Astrocyte of the cerebellum (primary cell): ENCODE measurements at places on chromosomes 5 and 9.

DNA sequence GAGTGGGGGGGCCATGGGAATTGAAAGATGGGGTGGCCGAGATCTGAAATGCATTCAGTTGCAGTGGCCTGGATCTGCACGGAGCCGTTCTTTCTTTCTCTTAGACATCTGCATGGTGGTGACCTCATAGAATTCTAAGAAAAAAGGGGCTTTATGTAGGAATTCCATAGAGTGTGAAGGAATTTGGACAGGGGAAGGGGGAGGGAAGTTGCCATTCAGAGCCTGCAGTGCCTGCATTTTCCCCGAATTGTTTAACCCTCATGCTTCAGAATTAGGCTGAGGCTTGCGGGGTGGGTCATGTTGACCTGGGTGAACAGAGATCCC lies 4.9 kb downstream of the NEK6 start:
- no peak for DNase-seq

- DNase-seq: no peak
These were observed 16.3 kb downstream of the FBXW11 start for GRCh38 chr5:171989946-171990712.

- DNase-seq: no peak
These were observed 302.4 kb upstream of the KLF4 start for GRCh38 chr9:107792006-107792405.

DNA sequence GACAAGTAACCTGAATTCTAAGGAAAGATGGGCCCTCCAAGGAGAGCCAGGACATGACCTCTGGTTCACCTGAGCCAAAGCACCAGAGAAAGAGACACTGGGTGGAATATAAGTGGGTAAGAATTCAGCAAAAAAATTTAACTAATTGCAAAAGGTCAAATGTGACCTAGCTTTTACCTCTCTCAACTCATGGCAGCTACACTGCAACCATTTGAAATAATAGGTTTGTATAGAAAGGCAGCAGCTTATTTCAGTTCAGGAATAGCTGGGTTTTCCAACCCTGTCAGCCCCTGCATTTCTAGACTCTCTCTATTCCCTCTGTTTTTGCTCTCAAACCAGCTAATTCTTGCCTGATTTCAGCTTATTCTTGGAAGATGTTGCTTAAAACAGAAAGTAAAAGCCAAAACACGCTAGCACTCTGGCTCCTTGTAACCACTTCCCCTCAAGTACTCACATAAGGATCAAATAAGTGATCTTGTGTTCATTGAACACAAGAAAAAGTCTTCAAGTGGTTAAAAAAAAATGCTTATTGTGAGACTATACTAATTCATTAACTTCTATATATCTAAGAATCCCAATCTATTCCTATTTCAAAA lies 101.1 kb upstream of the NR4A3 start:
- no peak for DNase-seq

- DNase-seq: no peak
These were observed 1062.3 kb upstream of the CDH10 start for GRCh38 chr5:25707093-25707492.

- peak; percentile 71 for DNase-seq
These were observed 403.3 kb downstream of the PLK2 start for GRCh38 chr5:58056546-58056945.

GRCh38 chr9:6433410-6433809 lies 20.4 kb downstream of the UHRF2 start:
- DNase-seq: no peak

- DNase-seq: no peak
These were observed 39.7 kb downstream of the PLPP7 start for GRCh38 chr9:131329241-131329641.

GRCh38 chr9:128091144-128091543 lies 23.1 kb downstream of the SLC25A25 start:
- DNase-seq: peak; percentile 86

DNA sequence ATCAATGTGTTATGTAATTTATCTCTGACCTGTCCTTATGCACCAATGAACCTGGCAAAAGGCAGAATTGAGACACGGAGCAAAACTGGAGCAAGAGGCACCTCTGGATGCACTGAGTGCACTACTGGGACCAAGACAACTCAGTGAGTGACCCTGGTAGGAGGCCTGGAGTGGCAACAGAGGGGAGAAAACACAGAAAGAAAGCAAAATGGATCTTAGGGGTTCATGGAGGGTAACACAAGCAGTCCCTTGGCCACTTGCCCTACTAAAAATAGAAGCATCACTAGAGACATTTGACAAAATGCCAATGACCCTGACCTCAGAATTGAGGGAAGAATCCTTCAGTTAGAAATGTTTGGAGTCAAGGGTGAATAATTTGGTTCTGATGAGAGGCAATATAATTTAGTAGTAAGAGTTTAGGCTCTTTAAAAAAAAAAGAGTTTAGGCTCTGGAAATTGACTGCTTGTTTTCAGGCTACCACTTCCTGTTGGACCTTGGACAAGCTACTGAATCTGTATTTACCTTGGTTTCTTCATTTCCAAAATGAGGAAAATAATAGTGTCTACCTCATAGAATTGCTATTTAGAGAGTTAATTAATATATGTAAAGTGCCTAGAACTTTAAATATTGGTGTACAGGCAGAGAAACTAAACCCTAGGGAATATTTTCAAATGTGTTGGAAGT lies 234.9 kb upstream of the TARS1 start:
- DNase-seq: no peak

DNA sequence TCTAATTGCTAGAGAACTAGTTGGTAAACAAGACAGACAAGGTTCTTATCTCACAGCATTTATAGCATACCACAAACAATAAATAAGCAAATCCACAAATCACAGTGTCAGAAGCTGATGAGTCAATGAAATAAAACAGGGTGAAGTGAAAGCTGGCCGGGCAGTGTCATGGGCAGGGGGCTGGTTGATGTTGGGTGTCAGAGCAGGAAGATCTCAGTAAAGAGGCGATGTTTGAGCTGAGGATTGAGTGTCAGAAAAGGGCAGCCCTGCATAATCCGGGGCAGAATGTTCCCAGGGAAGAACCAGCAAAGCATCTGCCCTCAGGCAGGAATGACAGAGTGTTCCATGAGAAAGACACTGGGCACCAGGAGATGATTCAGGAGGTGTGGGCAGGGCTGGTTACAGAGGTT lies 183.4 kb downstream of the GOLPH3 start:
- DNase-seq: no peak

DNA sequence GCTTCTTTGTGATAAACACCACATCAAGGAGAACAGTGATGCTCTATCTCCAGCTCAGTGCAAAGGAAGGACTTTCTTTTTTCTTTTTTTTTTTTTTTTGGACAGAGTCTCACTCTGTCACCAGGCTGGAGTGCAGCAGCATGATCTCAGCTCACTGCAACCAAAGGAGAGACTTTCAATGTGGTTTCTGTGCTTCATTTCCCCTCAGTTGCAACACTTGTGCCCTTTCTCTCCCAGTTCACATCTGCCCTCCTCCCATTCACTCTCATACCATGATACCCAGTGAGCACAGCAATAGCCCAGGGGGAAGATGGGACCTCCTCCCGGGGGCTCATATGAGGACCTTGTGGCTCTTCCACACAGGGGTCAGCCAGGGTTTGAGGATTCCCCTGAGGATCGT lies 110.0 kb downstream of the MTRR start:
- no peak for DNase-seq

GRCh38 chr5:71757590-71758543 lies 38.8 kb downstream of the CARTPT start:
- DNase-seq: peak; percentile 39

GRCh38 chr5:63375851-63376250 lies 586.4 kb downstream of the HTR1A start:
- no peak for DNase-seq

DNA sequence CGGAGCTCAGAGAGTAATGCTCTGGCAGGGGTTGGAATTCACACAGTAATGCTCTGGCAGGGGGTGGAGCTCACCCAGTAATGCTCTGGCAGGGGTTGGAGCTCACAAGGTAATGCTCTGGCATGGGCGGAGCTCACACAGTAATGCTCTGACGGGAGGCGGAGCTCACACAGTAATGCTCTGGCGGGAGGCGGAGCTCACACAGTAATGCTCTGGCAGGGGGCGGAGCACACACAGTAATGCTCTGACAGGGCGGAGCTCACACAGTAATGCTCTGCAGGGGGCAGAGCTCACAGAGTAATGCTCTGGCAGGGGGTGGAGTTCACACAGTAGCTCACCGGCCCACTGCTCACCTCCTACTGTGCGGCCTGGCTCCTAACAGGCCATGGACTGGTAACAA lies 47.2 kb upstream of the LPCAT1 start:
- no peak for DNase-seq

GRCh38 chr5:54243483-54244080 lies 66.8 kb downstream of the ARL15 start:
- peak; percentile 28 for DNase-seq

GRCh38 chr9:107043886-107044285 lies 180.9 kb downstream of the ZNF462 start:
- no peak for DNase-seq

DNA sequence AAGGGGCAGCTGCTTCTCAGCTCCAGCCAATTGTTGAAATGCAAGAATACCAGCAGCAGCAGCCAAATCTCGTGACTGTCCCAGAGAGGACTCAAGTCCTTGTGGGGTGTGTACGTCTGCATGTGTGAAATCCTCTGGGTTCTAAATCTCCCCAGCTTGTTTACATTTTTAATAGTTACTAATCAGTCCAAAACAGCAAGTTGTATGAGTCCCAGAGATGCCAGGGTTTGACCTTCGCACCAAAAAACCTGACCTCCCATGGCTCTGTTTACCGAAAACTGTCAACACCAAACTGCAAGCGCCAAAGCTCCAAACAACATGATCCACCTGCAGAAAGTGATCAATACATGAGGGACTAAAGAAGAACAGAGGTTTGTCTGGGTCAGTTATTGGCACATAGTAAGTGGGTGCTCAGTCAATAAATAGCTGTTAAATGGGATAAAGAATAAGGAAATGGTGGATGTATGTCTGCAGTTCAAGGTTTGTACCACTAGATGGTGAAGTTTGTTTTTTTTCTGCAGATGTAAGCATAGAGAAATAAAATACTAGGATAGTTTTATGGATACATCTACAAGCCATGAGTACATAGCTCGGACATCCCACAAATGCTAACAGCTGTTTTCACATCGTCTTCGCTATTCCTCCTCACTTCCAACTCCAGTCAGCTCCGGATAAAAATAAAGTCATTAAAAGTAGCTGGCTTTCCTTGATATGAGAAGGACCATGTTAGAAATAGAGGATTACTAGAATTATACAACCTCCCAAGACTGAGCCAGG lies 85.3 kb upstream of the ADRB2 start:
- peak; percentile 68 for DNase-seq

- no peak for DNase-seq
These were observed 41.4 kb upstream of the FAT2 start for GRCh38 chr5:151632524-151632923.

DNA sequence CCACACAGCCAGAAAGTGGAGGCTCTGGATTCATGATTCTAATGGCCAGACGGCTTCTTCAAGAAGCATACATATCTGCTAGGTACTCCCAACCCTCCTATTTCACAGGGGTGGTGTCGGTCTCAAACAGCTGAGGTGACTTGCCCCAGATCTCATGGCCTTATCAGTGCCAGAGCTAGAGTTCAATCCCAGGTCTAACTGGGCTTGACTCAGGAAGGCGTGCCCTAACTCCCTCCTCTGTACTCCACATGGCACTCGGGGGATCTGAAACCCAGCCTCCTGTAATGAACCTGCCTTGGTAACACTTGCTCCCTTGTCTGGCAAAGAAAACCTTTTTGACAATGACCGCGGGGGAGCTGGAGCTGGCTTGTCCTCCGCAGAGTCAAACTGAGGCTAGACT lies 2.1 kb downstream of the QRFP start:
- DNase-seq: no peak

- DNase-seq: no peak
These were observed 283.2 kb downstream of the DMAC1 start for GRCh38 chr9:7516376-7516775.

DNA sequence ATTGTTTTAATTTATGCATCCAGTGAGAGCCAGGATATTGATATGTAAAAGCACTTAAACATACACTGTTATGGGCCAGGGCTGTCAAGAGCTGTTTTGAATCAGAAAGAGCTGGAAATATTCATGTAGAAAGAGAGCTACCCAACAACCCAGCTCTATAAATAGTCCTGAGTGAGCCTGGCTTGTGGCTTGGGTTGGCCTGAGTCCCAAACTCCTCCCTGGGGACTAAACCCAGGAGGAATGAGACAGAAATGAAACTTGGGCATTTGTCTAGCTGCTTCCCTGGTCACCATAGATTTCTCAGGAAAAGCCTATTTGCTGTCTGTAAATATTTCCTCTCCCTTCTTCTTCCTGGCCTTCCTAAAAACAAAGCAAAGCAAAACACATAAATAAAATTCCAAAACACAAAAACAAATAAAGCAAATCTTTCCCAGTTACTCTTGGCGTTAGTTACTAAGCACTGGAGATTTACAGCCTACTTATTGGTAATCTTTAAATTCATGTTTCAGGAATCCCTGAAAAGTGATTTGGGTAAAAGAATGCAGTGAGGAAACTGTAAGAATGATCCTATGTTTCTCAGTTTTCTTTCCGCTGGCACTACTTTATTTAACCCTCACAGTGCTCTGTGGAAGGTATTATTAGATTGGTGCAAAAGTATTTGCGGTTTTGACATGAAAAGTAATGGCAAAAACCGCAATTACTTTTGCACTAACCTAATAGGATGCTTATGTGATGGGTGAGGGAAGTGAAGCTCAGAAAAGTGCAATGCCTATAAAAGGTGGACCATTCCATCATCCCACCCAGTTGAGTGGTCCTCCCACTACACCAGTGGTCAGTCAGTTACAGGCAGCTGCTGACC lies 111.8 kb downstream of the CARTPT start:
- DNase-seq: peak; percentile 69

- no peak for DNase-seq
These were observed 150.7 kb upstream of the RASA1 start for GRCh38 chr5:87116825-87117512.

DNA sequence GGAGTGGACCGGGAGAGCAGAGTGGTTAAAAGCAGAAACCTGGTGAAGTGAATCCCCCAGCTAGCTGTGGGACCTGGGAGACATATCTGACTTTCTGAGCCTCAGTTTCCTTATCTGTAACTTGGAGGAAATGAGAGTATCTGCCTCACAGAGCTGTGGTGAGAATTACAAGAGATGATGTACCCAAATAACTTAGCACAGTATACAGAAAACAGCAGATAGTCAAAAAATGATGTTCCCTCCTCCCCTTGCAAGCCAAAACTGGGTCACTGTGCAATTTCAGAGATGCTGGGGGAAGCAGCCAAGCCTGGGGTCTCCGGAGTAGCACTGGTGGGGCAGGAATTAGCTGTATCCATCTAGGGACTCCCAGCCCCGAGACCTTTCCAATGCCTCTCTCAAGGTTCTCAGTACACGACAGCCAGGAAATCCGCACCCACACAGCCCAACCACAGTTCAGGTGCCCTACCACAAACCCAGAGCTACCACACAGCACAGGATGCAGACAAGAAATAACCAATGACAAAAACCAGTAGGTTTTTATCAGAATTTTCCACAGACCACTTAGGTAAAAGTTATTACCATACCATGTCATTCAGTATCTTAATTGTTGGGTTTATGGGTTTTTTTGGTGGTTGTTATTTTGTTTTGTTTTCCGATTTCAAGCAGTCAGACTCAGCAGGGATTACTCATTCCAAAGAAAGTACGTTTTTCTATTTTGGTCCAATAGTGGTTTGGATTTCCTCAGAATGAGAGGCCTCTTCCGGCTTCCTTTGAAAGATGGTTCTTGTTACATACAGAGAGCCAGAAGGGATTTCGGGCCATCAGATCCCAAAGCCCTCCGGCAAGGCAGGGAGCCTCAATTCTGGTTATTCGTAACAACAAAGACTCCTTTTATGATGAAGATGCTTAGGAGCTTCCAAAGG lies 4.9 kb upstream of the HRH2 start:
- no peak for DNase-seq

- DNase-seq: peak; percentile 9
These were observed 294.4 kb downstream of the SEMA5A start for GRCh38 chr5:9251379-9251980.
